Activated T-cell treated with anti-CD3 and anti-CD28 coated beads, Interleukin-2, amount 50 U/mL, for 4 hours (primary cell): ENCODE measurements at places on chromosomes 13 and 19. TPM values are rescaled to one million over a fixed set of nuclear protein-coding genes. Genes with fewer than 3 reads are reported as not detected.

- no peak for DNase-seq
These were observed 27.5 kb upstream of the CEACAM1 start for GRCh38 chr19:42555801-42556200.

GRCh38 chr19:56810260-56810659, 30.3 kb downstream of the PEG3 start:
- DNase-seq: no peak

DNA sequence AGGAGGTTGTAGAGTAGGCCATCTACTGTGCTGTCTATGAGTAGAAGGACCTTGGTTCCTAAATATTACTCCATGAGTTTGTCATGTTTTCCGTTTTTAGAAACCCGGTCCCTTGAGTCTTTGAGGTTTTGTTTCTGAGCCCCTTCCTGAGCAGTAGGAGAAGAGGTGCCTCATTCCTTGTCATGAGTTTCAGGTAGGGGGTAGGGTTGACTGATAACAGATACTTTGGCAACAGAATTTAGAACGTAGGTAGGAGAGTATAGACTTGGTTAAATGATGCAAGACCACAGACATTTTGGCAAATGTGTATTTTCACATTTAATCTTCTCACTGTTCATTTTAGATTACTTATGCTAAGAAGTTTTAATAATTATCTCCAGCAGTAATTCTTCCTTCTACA, 24.6 kb downstream of the LMO7 start:
- DNase-seq: no peak

DNA sequence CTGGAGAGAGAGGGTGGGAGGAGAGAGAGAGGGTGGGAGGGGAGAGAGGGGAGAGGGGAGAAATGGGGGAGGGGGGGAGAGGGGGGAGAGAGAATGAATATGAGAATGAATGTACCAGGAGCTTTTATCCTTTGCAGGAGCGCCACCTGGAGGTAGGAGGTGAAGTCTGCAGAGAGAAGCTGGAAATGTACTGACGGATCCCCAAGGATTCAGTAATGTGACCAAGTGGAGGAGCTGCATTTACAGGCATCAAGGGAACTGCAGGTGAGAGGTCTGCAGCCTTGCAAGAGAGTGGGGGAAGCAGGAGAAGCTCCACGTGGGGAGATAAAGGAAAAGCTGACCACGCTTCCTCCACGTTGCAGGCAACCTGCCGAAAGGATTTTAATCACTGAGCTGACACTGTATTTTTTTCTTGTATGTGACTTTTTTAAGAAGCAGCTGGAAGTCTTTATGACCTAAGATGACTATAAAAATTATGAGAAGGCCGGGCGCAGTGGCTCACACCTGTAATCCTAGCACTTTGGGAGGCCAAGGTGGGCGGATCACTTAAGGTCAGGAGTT, 33.7 kb downstream of the VSTM1 start:
- DNase-seq: peak; percentile 49

The LGALS14 gene
- total RNA-seq: not detected

DNA sequence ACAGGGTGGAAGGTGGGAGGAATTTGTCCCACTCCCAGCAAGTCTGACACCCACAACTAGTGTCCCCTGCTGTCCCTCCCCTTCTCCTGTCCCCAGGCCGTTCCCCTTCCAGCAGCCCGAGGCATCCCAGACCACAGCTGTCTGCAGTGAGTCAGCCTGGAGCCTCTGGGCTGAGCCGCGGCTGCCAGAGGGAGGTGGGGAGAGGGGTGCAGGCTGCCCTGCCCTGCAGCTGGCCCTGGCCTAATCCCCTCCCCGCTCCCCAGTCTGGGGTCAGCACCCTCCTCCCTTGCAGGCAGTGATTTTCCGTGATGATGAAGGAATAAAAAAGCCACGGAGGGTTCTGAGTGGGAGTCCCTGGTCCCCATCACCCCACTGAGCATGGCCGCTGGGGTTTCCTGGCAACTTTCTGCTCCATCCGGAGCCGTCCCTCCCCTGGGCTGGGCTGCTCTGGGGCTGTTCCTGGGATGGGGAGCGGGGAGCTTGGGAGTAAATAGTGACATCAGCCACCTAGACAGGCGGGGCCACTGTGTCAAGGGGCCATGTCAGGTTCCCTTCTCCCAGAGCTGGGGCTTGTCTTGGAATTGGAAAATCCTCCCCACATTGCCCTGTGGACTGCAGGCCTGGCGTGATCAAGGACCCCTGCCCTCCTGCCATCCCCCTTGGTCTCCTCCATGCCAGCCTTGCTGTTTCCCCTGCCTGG, 16.8 kb downstream of the SPC24 start:
- DNase-seq: no peak

DNA sequence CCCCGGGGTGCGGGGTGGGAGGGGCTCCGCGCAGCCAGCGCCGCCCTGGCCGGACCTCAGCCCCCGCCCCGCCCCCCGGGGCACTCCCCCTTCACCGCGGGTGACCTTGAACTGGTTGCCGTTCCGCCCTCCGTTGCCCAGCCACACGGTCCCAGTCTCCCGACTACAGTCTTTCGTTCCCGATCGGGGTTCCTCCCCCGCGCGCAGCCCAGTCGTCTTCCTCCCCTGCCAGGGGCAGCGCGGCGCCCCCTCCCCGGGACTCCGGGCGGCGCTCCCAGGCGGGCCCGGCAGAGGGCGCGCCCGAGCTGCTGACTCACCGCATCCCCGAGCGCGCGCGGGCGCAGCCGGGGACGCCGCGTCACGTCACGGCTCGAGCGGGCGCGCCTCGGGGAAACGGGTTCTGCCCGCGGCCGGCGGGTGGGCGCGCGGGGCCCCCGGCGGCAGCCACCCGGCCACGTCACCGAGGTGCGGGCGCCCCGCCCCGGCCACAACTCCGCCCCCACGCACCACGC, 459 bp downstream of the MIDN start:
- DNase-seq: peak; percentile 85

- DNase-seq: no peak
These were observed 25.8 kb downstream of the NALCN start for GRCh38 chr13:101390461-101390860.

GRCh38 chr13:36395280-36395679, 37.0 kb upstream of the CCNA1 start:
- DNase-seq: no peak
